CD4-positive, CD25-positive, alpha-beta regulatory T cell (primary cell): ENCODE measurements at places on chromosomes 4 and X.

DNA sequence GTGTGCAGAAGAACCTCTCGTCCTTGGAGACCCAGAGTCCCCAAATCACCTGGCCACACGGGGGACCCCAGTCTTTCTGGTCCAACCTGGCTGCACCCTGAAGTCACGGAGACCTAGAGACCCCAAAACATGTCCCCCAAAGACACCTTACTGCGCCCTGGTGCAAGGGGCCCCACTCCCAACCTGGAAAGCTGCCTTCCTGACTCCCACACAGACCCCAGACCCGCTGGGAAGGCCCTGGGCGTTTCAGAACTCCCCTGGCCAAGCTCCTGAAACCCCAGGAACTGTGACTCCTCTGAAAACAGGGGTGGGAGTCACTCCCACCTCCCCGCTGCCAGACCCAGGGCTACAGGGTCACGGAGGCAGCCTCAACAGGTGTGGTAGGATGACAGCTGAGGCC lies 12.7 kb upstream of the SHOX start:
- H3K4me1 ChIP-seq = no peaks in the 10 kb centered on the region
- no peak overlapping the region for H3K27ac ChIP-seq
- H3K27me3 ChIP-seq = no peaks in the 10 kb centered on the region
- no peak overlapping the region for H3K4me3 ChIP-seq

DNA sequence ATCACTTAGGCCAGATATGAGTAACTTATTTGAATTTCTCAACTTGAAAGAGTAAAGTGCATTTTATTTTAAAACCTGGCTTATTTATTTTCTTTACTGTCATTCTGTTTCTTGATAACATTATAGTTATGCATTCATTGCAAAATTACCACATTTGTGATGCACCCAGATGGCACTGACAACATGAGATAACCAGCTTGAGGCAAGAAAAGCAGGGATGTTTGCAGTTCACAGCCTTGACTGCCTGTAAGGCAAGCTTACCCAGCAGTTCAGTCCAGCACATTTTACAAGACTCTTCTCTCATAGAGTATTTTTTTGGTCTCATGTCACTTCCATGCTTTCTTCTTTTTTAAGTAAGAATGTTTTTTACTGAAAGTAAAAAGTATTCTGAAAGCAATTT lies 25.3 kb upstream of the EPGN start:
- H3K4me1 ChIP-seq = no peaks in the 10 kb centered on the region
- H3K27me3 ChIP-seq = no peaks in the 10 kb centered on the region
- no peaks in the 10 kb centered on the region for H3K36me3 ChIP-seq
- no peak overlapping the region for H3K27ac ChIP-seq

- H3K36me3 ChIP-seq = no peaks in the 10 kb centered on the region
- no peak overlapping the region for H3K4me3 ChIP-seq
- H3K27me3 ChIP-seq = no peaks in the 10 kb centered on the region
- no peak for DNase-seq
Measured at GRCh38 chr4:172356016-172356415, 542.8 kb downstream of the GALNTL6 start.

DNA sequence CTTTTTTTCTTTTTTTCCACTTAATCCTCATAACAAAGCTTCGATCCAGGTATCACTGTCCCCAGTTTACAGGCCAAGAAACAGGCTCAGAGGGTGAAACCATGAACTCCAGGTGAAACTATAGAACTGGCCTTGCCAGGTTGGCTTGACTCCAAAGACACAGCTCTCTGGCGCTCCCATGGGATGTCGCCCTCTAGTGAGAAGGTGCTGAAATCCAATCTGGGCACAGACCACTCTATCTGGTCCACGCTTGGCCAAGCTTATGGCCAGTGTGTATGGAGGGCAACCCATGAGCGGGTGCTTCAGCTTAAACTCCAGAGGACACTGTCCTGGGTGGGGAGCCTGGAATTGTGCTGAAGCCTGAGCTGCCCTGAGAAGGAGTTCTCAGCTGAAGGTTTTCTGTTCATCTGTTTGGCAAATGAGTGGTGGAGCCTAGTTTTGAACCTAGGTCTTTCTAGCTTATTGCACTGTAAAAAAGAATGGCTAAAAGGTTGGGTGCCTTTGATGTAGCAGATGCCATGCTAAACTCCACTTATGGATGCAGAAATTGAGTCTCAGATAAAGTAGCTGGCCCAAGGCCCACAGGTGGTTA lies 70.5 kb downstream of the SEL1L3 start:
- H3K4me3 ChIP-seq = no peak overlapping the region
- no peaks in the 10 kb centered on the region for H3K4me1 ChIP-seq
- no peak for DNase-seq
- H3K36me3 ChIP-seq = peaks cover 66% of the 10 kb centered on the region

GRCh38 chr4:19030048-19030447 lies 1008.5 kb upstream of the LCORL start:
- no peaks in the 10 kb centered on the region for H3K36me3 ChIP-seq
- no peak overlapping the region for H3K4me3 ChIP-seq
- no peak overlapping the region for H3K27ac ChIP-seq
- H3K4me1 ChIP-seq = no peaks in the 10 kb centered on the region

DNA sequence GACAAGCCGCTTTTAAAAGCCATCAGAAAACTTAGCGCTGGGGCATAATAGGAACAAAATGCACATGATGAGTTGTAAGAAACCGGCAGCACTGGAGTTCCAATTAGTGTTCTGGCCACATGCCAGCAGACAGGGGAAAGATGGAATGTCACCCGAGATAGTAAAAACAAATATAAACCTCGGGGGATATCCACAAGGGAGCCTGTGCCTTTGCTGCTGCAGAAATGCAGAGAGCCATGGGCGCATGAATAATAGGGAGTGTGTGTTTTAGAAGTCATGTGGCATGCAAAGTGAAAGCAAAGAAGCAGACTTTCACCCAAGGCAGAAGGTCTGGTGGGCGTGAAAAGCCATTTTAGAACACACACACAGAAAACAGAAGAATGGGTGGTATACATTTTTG lies 19.1 kb downstream of the GPRASP3 start:
- H3K4me3 ChIP-seq = no peak overlapping the region
- H3K27ac ChIP-seq = no peak overlapping the region
- DNase-seq = no peak
- H3K36me3 ChIP-seq = no peaks in the 10 kb centered on the region

- no peaks in the 10 kb centered on the region for H3K4me1 ChIP-seq
- H3K4me3 ChIP-seq = no peak overlapping the region
- H3K36me3 ChIP-seq = no peaks in the 10 kb centered on the region
- H3K27me3 ChIP-seq = no peaks in the 10 kb centered on the region
- DNase-seq = no peak
- no peak overlapping the region for H3K27ac ChIP-seq
Measured at GRCh38 chr4:37068580-37068979, 176.0 kb upstream of the NWD2 start.

GRCh38 chr4:54197926-54198325 lies 31.2 kb upstream of the PDGFRA start:
- DNase-seq = no peak
- H3K27ac ChIP-seq = no peak overlapping the region
- no peaks in the 10 kb centered on the region for H3K36me3 ChIP-seq
- H3K4me3 ChIP-seq = no peak overlapping the region
- no peaks in the 10 kb centered on the region for H3K27me3 ChIP-seq

- no peaks in the 10 kb centered on the region for H3K27me3 ChIP-seq
- no peak overlapping the region for H3K4me3 ChIP-seq
- no peaks in the 10 kb centered on the region for H3K4me1 ChIP-seq
- H3K27ac ChIP-seq = no peak overlapping the region
- H3K36me3 ChIP-seq = no peaks in the 10 kb centered on the region
Measured at GRCh38 chr4:89136525-89136924, 25.2 kb downstream of the TIGD2 start.

DNA sequence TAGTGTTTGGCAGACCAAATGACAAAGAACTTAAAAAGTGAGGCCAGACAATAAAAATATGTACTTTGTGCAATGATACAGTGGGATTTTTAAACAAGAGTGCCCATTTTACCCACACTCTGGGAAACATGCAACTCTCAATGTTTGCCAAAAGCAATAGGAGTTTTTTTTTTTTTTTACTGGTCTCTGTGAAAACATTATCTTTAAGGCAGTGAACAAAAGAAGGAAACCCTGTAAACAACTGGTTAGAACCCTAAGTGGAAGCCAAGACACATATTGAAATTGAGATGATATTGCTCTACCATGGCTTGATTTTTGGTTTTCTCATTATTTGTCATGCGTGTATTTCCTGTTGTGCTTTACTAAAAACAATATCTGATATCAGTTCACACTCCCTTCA lies 67.2 kb upstream of the PPP3CA start:
- H3K4me3 ChIP-seq = no peak overlapping the region
- H3K27ac ChIP-seq = no peak overlapping the region
- DNase-seq = no peak
- H3K4me1 ChIP-seq = peaks cover 30% of the 10 kb centered on the region
- H3K36me3 ChIP-seq = no peaks in the 10 kb centered on the region
